ENCODE measurements at places on chromosomes 7 and 10.

GRCh38 chr10:14062528-14063260 lies 268.0 kb downstream of the FRMD4A start:
- no peak for DNase-seq

DNA sequence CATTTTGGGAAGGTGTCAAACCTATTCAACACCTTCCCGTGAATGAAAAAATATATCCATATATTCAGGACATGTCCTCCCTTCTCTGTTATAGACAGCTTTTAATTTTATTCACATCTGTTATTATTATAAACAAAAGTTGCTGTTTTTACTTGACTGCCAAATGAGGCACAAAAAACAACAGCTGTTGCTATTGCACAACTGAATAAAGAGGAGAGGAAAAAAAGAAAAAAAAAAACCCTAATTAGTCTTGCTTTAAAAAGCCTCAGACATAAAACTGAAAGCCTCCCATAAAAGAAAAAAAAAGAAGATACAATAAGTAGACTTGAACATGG lies 153.4 kb downstream of the BMPER start:
- DNase-seq = no peak

- DNase-seq = no peak
Observed at GRCh38 chr7:34837316-34837715, 179.3 kb downstream of the NPSR1 start.

DNA sequence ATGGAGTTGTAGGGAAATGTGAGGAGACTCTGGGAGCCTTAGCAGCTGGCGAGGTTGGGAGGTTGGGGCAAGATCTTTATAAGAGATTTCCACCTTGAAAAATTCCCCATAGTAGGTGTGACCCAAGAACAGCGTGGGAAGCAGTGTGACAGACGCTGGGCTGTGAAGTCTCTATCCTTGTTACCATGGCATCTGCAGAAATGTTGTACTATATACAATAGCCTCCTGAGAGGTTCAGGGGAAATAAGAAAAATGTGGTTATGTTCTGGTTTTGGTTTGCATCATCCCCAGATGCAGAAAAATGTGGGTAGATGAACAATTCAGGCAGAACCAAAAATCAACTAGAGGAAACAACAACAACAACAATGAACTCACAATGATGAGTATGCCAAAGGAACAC lies 498.6 kb downstream of the SH2D4B start:
- DNase-seq = no peak

GRCh38 chr7:101031082-101031481 lies 11.2 kb downstream of the MUC17 start:
- DNase-seq = no peak

GRCh38 chr7:16785846-16786245 lies 19.0 kb downstream of the AGR2 start:
- DNase-seq = no peak

All from NCI-H510A (cell line).